ENCODE measurements at places on chromosomes 4 and X.

- no peaks in the 10 kb centered on the region for H3K27me3 ChIP-seq
- no peak overlapping the region for H3K27ac ChIP-seq
- no peak overlapping the region for H3K4me3 ChIP-seq
- H3K4me1 ChIP-seq = peaks cover 81% of the 10 kb centered on the region
- peaks cover 2% of the 10 kb centered on the region for H3K36me3 ChIP-seq
- no peak for DNase-seq
Observed at GRCh38 chrX:65695849-65696449, 28.5 kb downstream of the MSN start.

DNA sequence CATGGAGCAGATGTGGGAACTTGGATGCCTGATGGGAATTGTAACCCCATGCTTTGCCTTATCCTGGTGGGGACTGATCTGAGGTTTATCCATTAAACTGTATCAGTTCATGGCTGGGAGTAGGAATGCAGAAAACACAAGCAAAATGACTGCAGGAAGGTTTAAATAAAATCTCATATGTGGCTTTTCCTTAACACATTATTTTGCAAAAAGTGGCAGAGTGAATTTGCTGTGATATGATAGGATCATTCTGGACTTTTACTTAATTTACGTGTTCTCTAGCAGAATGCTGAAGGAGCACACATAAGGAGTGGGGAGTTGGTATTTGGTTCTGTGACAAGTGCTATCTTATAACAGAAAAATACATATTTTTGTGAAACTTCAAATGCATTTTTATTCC lies 34.8 kb downstream of the REPS2 start:
- H3K27ac ChIP-seq = no peak overlapping the region
- DNase-seq = no peak
- no peaks in the 10 kb centered on the region for H3K36me3 ChIP-seq
- H3K4me3 ChIP-seq = no peak overlapping the region

DNA sequence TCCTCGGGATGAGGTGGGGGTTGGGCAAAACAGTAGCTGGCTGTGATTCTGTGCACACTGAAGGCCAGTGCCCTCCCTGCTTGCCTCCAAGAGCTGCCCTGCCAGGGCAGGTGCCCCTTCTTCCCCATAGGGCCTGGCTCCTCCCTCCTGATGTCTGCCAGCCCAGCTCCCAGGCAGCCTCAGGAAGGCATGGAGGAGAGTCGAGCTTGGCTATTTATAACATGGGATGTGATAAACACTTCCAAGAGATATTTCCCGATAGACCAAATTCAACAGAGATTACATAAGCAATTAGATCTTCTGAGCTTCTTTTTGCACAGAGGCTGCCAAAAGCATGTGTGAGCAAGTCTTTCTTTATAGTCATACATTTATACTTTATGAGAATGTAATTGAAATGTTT lies 45.3 kb upstream of the PJA1 start:
- no peaks in the 10 kb centered on the region for H3K27me3 ChIP-seq
- H3K27ac ChIP-seq = no peak overlapping the region
- DNase-seq = no peak
- no peak overlapping the region for H3K4me3 ChIP-seq
- no peaks in the 10 kb centered on the region for H3K36me3 ChIP-seq
- H3K4me1 ChIP-seq = no peaks in the 10 kb centered on the region

- no peak for DNase-seq
- H3K4me1 ChIP-seq = no peaks in the 10 kb centered on the region
- no peak overlapping the region for H3K27ac ChIP-seq
- H3K4me3 ChIP-seq = no peak overlapping the region
Observed at GRCh38 chr4:96170198-96170597, 330.3 kb downstream of the PDHA2 start.

GRCh38 chr4:110091434-110092140 lies 106.8 kb downstream of the ELOVL6 start:
- DNase-seq = no peak
- no peaks in the 10 kb centered on the region for H3K27me3 ChIP-seq
- no peaks in the 10 kb centered on the region for H3K36me3 ChIP-seq
- no peak overlapping the region for H3K4me3 ChIP-seq

DNA sequence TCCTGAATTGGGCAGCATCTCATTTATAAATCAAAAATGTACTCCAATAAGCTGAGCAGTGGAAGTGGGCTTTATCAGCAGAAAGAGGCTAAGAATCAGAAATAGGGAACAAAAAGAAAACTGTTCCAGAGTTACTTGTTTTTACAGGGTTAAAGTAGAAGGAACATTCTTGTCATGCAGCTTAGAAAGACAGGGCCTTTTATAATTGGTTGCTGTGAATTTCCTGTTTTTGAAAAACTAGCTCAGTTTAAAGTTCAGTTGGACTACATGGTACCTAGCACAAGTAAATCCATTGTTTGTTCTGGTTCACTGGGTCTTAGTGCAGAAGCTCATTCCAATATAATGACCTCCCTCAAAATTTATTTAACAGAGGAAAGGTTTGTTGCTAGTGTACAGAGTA lies 200.8 kb downstream of the GRIA2 start:
- H3K4me1 ChIP-seq = no peaks in the 10 kb centered on the region
- no peak overlapping the region for H3K27ac ChIP-seq
- DNase-seq = no peak
- no peaks in the 10 kb centered on the region for H3K36me3 ChIP-seq
- no peak overlapping the region for H3K4me3 ChIP-seq
- H3K27me3 ChIP-seq = no peaks in the 10 kb centered on the region

- no peaks in the 10 kb centered on the region for H3K36me3 ChIP-seq
- no peak overlapping the region for H3K27ac ChIP-seq
- DNase-seq = no peak
- no peaks in the 10 kb centered on the region for H3K4me1 ChIP-seq
- H3K4me3 ChIP-seq = no peak overlapping the region
Observed at GRCh38 chr4:5209862-5210261, 158.6 kb downstream of the STK32B start.

GRCh38 chr4:25209702-25210101 lies 24.1 kb upstream of the PI4K2B start:
- H3K36me3 ChIP-seq = no peaks in the 10 kb centered on the region
- H3K4me1 ChIP-seq = no peaks in the 10 kb centered on the region
- no peak for DNase-seq
- H3K4me3 ChIP-seq = no peak overlapping the region
- H3K27ac ChIP-seq = no peak overlapping the region

DNA sequence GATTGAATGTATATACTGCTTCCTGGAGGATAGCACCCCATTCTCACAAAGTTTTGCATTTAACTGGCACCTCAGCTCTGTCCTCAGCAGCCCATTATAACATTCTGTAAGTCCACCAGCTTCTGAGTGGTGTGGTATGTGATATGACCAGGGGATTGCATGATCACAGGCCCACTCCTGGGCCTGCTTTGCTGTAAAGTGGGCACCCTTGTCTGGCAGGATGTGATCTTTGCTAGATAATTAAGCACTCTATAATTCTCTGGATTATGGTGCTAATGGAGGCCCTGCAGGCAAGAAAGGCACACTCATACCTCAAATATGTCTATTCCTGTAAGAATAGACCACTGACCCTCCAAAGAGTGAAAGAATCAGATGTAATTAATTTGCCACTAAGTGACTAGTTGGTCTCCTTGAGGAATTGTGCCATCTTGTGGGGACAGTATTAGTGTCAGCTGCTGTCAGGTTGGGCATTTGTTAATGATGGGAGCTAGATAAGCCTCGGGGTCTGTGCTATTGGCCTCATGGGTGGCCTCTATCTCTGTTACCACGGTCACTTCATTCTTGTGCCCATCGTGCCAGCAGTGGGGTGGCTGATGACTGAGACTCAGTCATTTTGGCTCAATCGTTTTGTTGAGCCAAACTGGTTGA lies 2.2 kb upstream of the CFI start:
- no peak overlapping the region for H3K4me3 ChIP-seq
- no peaks in the 10 kb centered on the region for H3K27me3 ChIP-seq
- no peaks in the 10 kb centered on the region for H3K36me3 ChIP-seq
- no peak overlapping the region for H3K27ac ChIP-seq

- H3K27ac ChIP-seq = no peak overlapping the region
- no peak for DNase-seq
- no peak overlapping the region for H3K4me3 ChIP-seq
- no peaks in the 10 kb centered on the region for H3K27me3 ChIP-seq
Observed at GRCh38 chr4:121977251-121978171, 25.7 kb upstream of the TRPC3 start.

DNA sequence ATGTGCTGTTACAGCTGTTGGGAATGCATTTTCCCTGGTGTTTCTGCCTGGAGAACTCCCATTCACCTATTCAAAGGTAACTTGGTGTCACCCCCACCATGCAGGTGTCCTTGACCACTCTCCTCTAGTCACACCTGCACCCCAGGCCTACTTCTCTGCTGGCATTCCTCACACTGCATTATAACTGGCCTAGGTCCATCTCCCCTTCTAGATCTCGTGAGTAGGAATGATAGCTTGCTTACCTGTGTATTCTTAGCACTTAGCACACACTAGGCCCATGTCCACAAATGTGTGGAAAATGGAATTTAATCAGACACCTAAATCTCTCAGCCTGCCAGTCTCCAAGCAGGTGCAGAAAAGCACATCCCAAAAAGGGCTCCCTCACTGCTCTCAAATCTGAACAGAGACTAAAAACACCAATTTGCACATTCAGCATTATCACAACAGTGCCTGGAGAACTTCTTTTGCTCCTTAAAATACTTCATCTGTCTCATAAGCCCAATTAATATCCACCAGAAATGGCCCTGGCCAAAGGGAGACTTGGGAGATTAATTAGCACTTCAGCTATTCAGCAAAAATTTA lies 18.3 kb downstream of the SCD5 start:
- no peak overlapping the region for H3K4me3 ChIP-seq
- DNase-seq = no peak
- H3K4me1 ChIP-seq = peaks cover 36% of the 10 kb centered on the region

GRCh38 chr4:128841402-128841801 lies 31.9 kb downstream of the JADE1 start:
- H3K36me3 ChIP-seq = peaks cover 46% of the 10 kb centered on the region
- H3K4me1 ChIP-seq = peaks cover 3% of the 10 kb centered on the region
- no peak overlapping the region for H3K27ac ChIP-seq
- no peaks in the 10 kb centered on the region for H3K27me3 ChIP-seq

GRCh38 chr4:12583275-12583674 lies 900.9 kb downstream of the RAB28 start:
- H3K4me3 ChIP-seq = no peak overlapping the region
- H3K27ac ChIP-seq = no peak overlapping the region
- DNase-seq = no peak

DNA sequence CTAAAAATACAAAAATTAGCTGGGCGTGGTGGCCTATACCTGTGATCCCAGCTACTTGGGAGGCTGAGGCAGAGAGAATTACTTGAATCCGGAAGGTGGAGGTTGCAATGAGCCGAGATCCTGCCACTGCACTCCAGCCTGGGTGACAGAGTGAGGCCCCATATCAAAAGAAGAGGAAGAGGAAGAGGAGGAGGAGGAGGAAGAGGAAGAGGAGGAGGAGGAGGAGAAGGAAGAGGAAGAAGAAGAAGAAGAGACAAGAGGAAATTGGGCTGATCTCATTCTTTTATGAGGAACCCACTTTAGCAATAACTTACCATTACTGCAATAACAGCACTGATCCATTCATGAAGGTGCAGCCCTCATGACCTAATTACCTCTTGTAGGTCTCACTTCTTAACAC lies 138.9 kb upstream of the GIMD1 start:
- H3K27ac ChIP-seq = no peak overlapping the region
- no peak overlapping the region for H3K4me3 ChIP-seq
- DNase-seq = no peak
- no peaks in the 10 kb centered on the region for H3K4me1 ChIP-seq
- H3K27me3 ChIP-seq = no peaks in the 10 kb centered on the region
- H3K36me3 ChIP-seq = no peaks in the 10 kb centered on the region

DNA sequence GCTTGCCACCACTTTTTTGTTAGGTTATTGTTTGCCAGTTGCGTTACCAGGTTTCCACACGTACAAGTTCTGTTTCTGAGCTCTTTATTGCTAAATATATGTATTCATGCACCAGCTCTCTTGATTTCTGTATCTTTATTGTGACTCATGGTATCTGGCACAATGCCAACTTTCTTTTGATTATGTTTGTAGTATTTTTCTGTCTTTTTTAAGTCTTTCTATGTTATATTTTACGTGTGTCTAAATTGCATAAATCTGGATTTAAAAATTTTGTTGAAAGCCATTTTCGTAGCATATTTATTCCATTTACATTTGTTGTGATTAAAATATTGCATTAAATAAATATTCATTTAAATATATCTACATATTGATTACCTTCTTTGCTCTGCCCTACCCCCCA lies 73.8 kb downstream of the KDM6A start:
- no peak overlapping the region for H3K27ac ChIP-seq
- no peak overlapping the region for H3K4me3 ChIP-seq
- peak; percentile 58 for DNase-seq
- no peaks in the 10 kb centered on the region for H3K27me3 ChIP-seq
- H3K4me1 ChIP-seq = no peaks in the 10 kb centered on the region

GRCh38 chr4:169315530-169316343 lies 45.0 kb upstream of the SH3RF1 start:
- H3K27ac ChIP-seq = no peak overlapping the region
- H3K27me3 ChIP-seq = no peaks in the 10 kb centered on the region
- no peak overlapping the region for H3K4me3 ChIP-seq

DNA sequence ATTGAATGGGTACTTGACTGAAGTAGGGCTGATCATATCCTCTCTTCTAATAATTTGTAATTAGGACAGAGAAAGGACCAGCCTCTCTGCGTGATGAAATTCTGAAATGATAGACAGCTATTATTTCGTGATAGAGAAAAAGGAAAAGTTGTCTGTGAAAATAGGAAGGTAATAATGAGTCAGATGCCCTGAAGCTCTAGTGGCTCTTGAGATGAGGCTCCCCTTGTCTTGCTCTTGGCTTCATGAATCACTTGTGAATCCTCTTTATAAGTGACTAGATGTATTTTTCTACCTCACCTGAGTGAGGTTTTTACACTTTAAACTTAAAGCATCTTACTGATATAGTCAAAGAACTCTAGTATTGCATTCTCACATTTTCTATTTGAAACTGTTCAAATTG lies 888.9 kb downstream of the PCDH18 start:
- no peaks in the 10 kb centered on the region for H3K36me3 ChIP-seq
- no peak for DNase-seq
- no peak overlapping the region for H3K27ac ChIP-seq
- H3K27me3 ChIP-seq = no peaks in the 10 kb centered on the region

DNA sequence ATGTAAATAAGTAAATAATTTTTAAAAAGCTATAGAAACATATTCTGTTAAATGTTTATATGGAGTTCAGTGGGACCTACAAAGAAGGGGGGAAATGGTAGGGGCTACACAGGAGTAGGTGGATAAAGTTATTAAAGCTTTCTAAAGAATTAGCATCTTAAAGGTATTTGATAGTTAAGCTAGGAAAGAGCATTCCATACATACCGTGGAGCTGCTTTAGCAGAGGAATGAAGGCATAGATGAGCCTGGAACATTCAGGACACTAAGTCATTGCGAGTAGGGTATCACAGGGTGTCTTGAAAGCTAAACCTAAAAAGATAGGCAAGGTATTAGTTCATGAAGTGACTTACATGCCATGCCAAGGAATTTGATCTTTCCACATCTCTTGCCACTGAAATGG lies 60.4 kb downstream of the SLC10A6 start:
- H3K4me1 ChIP-seq = no peaks in the 10 kb centered on the region
- H3K27me3 ChIP-seq = no peaks in the 10 kb centered on the region
- H3K36me3 ChIP-seq = no peaks in the 10 kb centered on the region
- H3K27ac ChIP-seq = no peak overlapping the region
- DNase-seq = no peak

- H3K4me1 ChIP-seq = no peaks in the 10 kb centered on the region
- DNase-seq = peak; percentile 62
- H3K36me3 ChIP-seq = no peaks in the 10 kb centered on the region
- no peaks in the 10 kb centered on the region for H3K27me3 ChIP-seq
- no peak overlapping the region for H3K27ac ChIP-seq
- no peak overlapping the region for H3K4me3 ChIP-seq
Observed at GRCh38 chr4:113452868-113453620, 308.5 kb downstream of the CAMK2D start.
